ENCODE measurements at places on chromosomes 3 and 15.

DNA sequence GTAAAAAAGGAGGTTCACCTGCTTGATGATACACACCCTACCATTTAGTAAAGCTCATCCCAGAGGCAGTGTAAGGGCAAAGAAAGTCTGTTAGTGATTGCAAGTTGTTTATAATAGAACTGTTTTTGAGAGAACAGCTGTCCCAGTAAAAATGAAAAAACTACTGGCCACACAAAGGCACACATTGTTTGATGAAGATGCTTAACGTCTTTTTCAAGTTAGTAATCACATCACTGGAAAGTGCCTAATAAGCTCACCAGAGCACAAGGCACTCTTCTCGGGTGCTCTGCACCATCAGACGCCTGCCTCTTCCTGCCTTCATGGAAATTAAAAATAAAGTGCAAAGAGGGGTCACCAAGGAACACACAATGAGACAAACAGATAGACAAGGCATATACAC is 186.9 kb downstream of the PDZRN3 start:
- DNase-seq: no peak

GRCh38 chr15:29115093-29115991 is 154.3 kb downstream of the NSMCE3 start:
- no peak for DNase-seq

GRCh38 chr3:4976109-4976508 is 3.1 kb upstream of the BHLHE40 start:
- no peak for DNase-seq

- DNase-seq: no peak
Observed at GRCh38 chr3:70064194-70064779, 64.8 kb downstream of the SAMMSON start.

GRCh38 chr3:12278566-12278965 is 10.3 kb upstream of the PPARG start:
- no peak for DNase-seq

- no peak for DNase-seq
Observed at GRCh38 chr3:39213613-39214012, 21.2 kb upstream of the XIRP1 start.

GRCh38 chr3:125638799-125639198 is 43.5 kb upstream of the OSBPL11 start:
- no peak for DNase-seq

- DNase-seq: no peak
Observed at GRCh38 chr3:176683382-176683781, 513.9 kb downstream of the TBL1XR1 start.

- DNase-seq: no peak
Observed at GRCh38 chr3:134898181-134898754, 103.2 kb downstream of the EPHB1 start.

- DNase-seq: no peak
Observed at GRCh38 chr3:69009559-69010410, 3.7 kb downstream of the EOGT start.

DNA sequence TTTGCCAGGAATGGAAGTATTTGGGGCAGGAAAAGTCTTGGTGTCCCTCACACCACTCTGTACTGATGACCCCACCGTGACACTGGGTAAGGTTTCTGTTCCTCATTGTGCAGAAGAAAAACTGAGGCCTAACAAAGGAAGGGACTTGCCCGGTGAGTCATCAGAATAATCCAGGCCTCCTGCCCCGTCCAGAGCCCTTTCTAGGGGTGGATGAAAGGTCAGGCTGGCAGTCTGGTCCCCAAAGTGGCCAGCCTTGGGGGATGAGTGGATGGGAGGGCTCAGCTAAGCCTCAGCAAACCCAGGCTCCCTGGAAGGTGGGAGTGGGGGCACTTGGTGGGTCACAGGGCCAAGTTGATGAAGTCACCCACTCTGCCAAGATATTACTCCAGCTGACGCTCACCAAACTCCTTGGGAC is 2.3 kb upstream of the DNAH1 start:
- DNase-seq: no peak

DNA sequence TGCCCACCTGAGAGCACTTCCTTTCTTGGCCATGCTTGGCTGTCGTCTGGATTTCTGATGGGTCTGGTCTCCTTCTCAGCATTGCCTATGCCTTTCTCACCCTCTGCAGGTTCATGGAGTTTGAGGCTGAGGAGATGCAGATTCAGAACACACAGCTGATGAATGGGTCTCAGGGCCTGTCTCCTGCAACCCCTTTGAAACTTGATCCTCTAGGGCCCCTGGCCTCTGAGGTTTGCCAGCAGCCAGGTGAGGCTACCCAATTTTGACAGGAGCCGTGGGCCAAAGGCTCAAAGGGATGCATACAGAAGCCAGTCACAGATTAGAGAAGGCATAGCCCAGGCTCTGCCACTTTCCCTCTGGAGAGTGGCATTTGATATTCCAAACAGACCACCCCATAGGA is 10.5 kb downstream of the NUTM1 start:
- DNase-seq: no peak

DNA sequence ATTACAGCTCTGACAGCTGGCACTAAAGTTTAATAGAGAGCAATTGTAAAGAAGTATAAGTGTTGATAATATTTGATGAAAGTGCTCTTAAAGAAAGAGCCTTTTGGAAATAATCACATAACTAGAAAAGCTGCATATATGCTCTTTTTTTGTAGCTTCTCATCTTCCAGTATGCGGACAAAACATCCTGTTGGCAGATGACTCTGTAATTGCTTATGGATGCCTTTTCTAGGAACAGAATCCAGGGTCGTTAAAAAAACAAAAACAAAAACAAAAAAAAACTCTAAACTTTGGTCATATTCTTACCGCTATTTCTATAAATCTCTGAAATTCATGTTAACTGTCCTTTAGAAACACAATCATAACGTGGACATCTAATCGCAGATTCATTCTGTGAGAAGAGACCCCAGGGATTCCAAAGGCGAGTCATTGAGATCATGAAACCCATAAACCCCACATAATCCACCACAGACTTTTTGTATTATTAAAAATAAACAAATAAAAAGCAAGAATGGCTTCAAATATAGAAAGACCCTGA is 109.8 kb downstream of the EPHA3 start:
- no peak for DNase-seq

GRCh38 chr15:75179746-75180140 is 21.9 kb upstream of the C15orf39 start:
- DNase-seq: no peak

DNA sequence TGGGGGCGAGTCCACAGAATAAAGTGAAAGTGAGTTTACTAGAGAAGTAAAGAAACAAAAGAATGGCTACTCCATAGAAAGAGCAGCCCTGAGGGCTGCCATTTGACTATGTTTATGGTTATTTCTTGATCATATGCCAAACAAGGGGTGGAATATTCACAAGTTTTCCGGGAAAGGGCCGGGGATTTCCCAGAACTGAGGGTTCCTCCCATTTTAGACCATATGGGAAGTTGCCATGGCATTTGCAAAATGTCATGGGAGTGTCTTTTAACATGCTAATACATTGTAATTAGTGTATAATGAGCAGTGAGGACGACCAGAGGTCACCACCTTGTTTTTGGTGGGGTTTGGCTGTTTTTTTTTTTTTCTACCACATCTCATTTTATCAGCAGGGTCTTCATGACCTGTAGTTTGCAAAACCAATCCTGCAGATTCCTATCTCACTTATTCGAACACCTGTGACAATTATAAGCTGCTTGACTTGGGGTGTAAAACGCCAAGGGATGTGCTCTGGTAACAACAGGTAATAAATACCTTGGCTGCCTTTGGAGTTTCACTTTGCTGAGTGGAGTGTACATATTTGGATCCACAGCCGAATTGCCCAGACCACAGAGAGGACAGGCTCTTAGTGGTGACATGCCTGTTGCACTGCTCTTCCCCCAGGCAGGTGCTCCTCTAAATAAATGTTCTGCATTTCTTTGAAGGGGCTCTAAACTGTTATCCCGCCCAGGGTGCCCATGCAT is 43.6 kb downstream of the C2CD4B start:
- no peak for DNase-seq

DNA sequence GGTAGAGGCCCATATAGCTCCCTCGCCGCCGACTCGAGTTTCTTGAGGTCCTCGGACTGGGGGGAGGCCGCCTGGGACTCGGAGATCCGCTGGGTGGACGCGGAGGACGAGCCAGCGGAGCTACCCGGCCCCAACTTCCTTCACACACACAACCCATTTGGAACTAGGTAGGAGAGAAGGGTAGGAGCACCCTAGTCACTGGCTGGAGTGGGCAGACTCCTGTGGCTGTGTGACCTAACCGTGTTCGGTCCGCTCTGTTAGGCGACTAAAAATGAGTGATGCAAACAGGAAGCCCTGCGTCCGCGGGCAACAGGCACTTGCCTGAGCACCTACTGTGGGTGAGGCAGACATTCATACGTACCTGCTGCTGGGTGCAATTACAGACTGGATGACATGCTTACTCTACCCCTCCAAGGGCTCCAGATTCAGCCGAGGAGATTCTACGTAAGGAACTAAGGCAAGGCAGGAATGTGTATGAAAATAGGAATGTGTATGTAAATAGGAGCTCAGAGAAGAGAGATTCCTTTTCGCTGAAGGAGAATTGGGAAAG is 4.6 kb upstream of the SIN3A start:
- DNase-seq: no peak

DNA sequence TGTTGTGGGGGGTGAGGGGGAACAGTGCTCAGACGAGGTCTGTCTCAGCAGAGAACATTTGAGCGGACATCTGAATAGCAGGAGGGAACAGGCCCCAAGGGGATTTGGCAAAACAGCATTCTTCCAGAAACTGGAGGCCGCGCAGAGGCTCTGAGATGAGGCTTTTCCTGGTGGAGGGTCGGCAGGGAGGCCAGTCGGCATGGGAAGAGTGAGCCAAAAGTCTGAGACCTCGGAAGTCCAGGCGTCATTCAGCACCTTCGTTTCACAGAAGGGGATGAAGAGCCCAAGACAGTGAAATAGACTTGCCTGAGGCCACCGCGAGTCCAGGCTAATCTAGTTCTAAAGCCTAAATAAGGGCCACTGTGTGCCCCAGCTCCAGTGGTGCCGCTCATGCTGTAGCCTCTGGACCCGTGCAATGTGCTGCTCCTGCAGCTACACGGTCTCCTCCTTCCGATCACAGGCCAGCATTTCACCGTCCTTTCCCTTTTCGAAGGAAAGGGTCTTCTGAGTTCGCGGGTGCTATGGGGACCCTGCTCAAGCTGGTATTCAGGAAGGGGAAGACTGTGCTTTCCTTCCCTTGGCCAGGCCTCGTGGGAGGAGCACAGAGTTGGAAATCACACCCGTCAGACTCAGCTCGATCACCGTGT is 24.4 kb downstream of the LSM3 start:
- no peak for DNase-seq

GRCh38 chr3:2526926-2527325 is 428.3 kb downstream of the CNTN4 start:
- DNase-seq: no peak

GRCh38 chr3:148962513-148962912 is 28.8 kb upstream of the GYG1 start:
- no peak for DNase-seq

DNA sequence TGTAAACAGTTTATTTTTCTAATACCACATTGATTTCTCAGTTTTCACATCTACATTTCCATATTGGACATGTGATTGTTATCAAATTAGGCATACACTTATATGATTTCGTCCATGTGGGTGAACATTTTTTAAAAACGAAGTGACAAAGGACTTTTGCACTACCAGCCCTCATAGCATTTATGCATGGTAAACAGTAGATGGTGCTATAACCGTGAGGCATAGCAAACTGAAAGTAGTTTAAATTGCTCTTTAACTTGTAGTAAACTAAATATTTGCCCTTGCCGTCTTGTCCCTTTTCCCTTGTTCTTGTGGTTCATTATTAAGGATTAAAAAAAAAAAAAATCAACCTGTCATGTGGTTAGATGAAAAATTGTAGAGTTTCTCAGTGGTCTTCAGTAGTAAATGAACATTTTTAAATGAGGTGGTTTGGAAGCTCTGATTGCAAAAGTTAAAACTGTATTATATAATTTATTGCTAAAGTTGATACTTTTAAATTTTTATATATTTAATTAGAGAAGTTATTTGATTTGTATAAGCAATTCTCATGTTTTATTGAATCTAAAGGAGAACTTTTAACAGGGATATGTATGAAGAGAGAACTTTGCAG is 24.0 kb downstream of the STX19 start:
- no peak for DNase-seq

DNA sequence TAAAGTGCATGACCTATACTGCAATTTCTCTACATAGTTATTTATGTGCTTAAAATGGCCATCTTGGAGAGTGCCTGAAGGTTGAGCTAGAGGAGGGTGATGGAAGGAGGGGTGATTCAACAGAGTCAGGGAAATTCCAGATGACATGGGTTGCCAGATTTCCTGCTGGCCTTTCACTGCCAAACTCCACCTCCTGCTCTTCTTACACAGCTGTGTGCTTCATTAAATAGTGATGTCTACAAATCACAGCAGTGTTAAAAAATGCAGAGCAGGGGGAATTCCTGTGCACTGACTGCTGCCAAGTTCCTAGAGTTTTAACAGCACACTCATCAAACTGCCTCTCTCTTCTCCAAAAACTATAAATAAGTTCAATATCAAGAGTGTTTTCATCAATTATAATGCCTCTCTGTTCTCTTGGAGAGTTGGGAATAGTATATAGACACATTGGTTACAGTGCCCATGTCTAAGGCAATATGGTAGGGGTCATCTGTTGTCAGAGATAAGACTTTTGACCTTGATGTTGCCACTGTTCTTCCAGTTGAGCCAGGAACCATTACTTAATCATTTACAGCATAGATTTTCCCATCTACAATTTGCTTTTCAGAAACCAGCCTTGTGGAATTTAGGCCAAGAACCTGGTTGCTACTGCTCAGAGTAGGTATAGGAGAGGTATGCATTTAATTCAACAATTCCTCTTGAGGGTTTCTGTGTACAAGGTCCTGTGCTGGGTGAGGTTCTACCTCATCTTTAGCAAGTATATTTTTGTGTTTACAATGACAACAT is 79.6 kb downstream of the TP63 start:
- DNase-seq: no peak

DNA sequence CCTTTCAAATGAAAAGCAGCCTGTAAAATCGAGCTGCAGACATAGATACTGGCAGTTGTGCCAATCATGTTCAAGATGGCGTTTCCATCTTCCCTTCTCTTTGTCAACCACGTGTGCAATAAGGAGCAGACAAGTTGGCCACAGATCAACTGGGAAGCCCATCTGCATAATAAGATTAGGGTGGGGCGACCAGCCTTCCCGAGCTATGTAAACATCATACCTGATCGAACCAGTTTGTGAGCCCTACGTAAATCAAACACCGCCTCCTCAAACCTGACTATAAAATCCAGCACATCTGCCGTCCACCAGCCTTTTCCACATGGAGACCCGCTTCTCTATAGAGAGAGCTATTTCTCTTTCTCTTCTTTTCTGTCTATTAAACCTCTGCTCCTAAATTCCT is 37.2 kb downstream of the TRIM42 start:
- no peak for DNase-seq

- DNase-seq: no peak
Observed at GRCh38 chr15:91965501-91966193, 112.1 kb downstream of the SLCO3A1 start.

- no peak for DNase-seq
Observed at GRCh38 chr3:69063636-69064035, 11.5 kb upstream of the TMF1 start.

DNA sequence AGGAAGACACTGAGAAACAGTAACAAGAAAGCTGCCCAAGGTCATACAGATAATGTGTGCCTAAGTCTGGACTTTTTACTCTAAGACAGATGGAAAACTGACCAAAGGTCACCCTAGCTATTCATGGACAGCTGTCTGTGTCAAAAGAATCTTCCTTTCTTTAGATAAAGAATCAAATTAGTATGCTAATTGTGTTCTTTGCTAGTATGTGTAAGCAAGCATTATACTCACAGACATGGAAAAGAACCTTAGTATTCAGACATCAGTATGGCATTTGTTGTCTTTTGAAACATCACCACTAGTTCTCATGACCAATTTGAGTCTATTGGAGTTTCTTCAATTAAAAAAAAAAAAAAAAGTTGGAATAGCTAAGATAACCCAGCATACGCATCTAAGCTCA is 91.8 kb upstream of the SOX2 start:
- DNase-seq: no peak

Data from T-helper 17 cell (primary cell).